ENCODE measurements at places on chromosomes 12 and 14.

DNA sequence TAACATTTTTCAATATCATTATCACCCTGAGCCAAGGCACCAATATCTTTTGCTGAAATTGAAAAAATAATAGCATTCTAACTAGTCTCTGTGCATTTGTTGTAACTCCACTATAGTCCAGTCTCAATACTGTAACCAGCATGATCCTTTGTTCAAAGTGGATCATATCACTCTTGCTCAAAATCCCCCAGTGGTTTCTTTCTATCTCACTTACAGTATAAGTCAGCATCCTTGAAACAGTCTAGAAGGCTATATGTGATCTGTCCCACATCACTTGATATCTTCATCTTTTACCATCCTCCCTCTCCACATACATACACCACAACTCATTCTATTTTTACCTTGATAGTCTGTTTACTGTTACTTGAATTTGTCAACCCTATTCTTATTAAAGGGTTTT lies 435.7 kb downstream of the CCER1 start:
- no peak for DNase-seq

DNA sequence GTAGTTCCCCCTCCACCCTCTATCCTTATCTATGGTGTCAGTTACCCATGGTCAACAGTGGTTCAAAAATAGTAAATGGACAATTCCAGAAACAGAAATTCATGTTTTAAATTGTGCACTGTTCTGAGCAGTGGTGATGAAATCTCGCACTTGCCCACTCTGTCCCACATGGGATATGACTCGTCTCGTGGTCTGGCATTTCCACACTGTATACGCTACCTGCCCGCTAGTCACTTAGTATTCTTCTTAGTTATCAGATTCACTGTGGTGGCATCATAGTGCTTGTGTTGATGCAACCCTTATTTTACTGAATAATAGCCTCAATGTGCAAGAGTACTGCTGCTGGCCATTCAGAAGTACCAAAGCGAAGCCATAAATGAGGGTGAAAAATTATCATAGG lies 507.0 kb downstream of the SNAPC1 start:
- DNase-seq = no peak

DNA sequence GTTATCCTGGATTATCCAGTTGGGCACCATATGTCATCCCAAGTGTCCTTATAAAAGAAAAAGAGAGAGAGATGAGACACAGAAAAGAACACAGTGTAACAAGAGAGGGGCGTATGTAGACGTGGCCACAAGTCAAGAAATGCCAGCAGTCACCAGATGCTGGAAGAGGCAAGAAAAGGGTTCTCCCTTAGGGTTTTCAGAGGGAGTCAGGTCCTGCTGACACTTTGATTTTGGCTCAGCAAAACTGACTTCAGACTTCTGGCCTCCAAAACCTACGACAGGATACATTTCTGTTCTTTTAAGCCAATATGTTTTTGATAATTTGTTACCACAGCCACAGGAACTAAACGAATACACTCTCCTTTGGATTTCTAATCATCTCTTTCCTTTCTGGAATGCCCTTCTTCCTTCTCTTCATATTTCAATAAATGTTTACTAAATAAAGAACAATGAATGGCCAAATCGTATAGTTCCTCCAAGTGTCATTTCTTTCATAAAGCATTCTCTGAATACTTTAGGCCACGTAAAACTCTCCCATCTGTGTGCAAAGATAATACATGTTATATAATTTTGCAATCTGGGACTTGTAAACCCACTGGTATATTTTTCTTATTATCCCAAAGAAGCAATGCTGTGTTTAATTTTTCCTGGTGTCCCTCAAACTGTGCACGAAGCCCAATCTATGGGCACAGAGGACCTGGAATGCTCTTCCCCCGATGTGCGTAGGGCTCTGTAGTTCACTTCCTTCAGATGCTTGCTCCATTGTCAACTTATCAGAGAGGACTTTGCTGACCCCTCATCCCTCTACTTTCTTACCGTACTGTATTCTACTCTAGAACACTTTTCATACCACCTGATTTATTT lies 303.6 kb downstream of the CEP128 start:
- no peak for DNase-seq

GRCh38 chr12:103799857-103800771 lies 40.9 kb downstream of the NT5DC3 start:
- DNase-seq = peak; percentile 51

- no peak for DNase-seq
Observed at GRCh38 chr14:100165376-100165775, 5.9 kb upstream of the DEGS2 start.

DNA sequence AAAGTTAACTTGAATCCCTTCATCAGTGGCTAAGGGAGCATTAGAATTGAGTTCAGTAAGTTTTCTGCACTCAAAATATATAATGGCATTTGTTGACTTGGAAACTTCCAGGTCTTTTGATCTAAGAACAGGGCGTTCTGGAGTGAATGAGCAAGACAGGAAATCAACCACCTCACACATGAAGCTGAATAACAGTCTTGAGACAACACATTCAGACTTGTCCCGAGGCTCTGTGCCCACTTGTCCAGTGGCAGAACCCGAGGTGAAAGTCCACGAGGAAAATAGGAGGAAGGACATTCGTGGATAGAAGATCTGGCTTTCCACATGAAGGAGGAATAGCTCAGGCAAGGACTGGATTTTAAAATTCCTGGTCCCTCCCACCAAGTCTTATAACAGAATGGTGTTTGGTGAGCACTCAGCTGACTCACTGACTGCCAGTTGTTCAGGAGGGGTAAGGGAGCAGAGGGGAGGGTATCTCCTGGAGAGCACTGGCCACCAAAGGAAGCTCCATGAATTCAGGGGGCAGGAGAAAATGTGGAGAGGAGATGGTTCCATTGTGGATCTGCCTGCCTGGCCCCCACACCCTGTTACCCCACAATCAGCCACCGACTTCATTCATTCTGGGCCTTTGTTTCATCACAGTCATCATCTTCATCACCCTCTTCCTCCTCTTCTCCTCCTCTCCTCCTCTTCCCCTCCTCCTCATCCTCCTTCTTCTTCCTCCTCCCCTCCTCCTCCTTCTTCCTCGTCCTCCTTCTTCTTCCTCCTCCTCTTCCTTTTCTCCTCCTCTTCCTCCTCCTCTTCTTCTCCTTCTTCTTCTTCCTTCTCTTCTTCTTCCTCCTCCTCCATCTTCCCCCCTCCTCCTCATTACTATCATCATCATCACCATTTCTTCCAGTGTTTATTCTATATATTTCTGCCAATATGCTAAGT lies 620.1 kb downstream of the MED13L start:
- DNase-seq = no peak

DNA sequence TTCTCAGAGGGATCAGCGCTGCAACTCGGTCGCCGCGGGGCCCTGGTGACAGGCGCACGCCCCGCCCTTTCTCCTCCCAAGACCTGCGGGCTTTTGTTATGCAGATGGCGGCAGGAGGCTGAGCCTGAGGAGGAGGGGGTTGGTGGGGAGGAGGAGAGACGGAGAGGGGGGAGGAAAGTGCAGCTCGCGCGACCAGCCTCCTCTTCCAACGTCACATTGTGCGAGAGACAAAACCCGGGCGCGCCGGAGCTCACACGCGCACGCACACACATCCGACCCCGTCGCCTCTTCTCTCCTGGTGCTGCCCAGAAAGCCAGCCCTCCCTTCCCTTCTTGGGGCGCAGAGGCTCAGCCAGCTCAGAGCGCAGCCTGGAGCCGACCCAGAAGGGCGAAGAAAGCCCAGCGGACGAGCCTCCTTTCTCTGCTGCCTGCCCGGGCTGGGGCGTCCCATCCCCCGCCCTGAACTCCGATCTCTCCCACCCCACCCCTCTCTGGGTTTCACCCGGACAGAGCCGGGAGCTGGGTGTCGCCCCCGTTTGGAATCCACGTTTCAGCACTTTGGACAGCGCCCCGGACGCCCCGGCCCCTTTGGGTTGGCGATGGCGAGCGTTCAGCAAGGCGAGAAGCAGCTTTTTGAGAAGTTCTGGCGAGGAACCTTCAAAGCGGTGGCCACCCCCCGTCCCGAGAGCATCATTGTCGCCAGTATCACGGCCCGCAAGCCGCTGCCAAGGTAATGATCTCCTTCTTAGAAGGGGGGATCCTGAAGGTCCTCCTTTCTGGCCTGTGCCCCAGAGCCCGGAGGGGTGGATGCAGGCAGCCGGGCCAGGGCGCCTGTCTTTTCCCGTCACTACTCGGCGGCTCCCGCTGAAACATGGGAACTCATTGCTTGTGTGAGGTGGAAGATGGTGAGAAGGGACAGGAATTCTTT lies at the start of gene SRRM4:
Gene SRRM4, plus strand, starts transcription at position 257 of the 927 bp plus-strand sequence. Its CDS starts 342 bp downstream, at position 599.
- DNase-seq = no peak

DNA sequence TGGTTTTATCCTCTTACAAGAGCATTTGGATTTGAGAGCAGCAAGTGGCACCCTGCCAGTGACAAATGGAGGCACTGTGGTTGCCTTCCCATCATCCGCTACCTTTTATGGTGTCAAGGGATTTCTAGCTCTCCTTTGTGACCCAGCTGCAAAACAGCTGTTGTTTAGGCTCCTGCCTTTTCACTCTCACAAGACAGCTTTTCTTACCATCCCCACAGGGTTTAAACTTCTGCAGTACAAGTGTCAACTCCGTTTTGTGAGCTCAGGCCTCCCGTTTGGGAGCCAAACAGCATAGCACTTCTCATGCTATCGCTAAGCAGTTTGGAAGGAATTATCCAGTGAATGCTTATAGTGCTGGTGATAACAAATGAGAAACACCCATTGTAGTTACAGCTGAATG lies 331.4 kb downstream of the TMTC2 start:
- DNase-seq = no peak

GRCh38 chr12:57057067-57057751 lies 7.3 kb upstream of the MYO1A start:
- no peak for DNase-seq

DNA sequence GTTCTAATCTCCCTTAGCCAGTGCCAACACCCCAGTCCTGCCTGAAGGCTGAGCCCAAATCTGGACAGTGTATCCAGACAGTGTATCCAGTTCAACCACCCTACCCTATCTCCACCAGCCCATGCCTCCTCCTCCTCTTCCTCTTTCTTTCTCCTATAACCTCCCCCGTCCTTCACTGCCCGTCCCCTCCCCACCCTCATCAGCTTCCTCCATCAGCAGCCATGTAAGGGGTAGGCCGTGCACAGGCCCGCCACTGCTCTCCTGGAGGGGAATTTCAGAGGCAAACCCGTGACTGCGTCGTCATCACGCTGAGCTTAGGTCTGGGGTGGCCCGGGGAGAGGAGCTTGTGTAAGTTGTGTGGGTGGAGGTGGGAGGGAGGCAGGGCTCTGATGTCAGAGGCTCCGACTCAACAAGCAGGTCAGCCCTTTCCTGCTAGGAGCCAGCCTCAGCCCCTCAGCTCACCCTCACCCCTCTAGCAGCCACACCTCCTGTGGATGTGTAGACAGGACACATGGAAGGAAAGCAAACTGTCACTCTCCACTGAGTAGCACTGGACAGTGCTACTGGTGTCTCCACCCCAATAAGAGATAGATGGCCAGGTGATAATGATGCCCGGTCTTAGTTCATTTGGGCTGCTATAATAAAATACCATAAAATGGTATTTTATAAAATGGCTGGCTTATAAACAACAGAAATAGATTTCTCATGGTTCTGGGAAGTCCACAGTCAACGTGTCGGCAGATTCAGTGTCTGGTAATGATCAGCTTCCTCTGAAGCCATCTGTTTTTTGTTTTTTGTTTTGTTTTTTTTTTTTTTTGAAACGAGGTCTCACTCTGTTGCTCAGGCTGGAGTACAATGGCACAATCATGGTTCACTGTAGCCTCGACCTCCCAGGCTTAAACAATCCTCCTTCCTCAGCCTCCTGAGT lies 50.5 kb downstream of the IRF2BPL start:
- peak; percentile 60 for DNase-seq

DNA sequence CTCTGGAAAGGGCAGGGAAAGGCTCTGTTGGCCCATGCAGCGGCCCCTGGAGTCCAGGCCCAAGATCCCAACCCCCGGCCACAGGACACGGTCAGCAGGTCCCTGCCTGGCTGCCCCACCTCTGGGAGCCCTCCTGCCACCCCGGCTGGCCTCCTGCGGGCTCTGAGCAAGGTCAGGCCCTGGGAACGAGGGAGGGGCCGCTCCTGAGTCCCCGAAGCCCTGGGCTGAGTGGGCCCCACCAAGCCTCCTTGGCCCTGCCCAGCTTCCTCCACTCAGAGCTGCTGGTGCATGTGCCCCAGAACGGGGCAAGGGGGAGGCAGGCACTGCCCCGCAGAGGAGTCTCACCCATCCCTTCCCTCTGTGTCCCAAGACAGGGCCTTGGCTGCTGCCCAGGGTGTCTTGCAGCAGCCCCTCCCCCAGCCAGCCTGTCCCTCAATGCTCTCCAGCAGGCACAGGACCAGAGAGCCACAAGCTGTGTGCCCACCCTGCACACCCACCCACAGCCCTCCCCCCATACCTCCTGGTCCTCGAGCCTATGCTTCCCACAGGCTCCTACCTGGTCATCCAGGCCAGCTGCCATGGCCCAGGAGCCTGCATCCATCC lies 7.4 kb upstream of the C14orf180 start:
- DNase-seq = no peak
